Central memory CD8-positive, alpha-beta T cell (primary cell): ENCODE measurements at places on chromosomes 2 and 18.

- DNase-seq = no peak
- H3K27ac ChIP-seq = no peak overlapping the region
- H3K4me1 ChIP-seq = peaks cover 70% of the 10 kb centered on the region
- peaks cover 4% of the 10 kb centered on the region for H3K36me3 ChIP-seq
Measured at GRCh38 chr2:233414273-233414654, 60.0 kb downstream of the DGKD start.

- no peak for DNase-seq
- H3K36me3 ChIP-seq = peaks cover 2% of the 10 kb centered on the region
- H3K27me3 ChIP-seq = no peaks in the 10 kb centered on the region
- no peak overlapping the region for H3K4me3 ChIP-seq
- H3K27ac ChIP-seq = no peak overlapping the region
Measured at GRCh38 chr2:62264186-62264585, 68.3 kb downstream of the B3GNT2 start.

DNA sequence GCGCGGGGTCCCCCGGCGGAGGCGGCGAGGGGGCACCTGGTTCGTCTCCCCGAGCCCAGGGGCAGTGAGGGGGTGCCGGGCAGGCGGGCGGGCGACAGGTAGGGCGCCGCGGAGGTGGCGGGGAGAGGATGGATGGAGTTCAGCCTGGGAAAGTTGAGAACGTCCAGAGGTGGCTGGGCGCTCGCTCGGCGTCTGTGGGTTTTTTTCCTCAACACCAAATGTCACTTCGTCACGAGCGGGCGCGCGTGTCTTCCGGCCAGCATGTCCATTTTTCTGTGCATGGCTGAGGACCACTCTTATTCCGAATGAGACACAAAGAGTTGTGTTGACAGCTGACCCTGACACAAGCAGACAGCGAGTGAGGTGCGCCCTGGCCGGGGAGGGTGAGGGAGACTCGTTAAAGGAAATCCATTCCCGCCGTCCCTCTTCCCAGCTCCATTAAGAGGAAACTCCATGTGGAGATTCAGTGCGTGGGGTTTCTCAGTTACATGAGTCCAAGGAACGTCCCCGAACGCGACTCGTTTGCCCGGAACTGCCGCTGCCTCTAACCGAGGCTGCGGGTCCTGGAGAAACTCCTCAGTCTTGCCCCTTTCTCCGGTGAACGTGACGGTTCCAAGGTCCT lies 859 bp downstream of the GREB1L start:
- peaks cover 79% of the 10 kb centered on the region for H3K27me3 ChIP-seq
- H3K4me1 ChIP-seq = peaks cover 6% of the 10 kb centered on the region
- peak overlapping the region; percentile 56 for H3K4me3 ChIP-seq
- H3K27ac ChIP-seq = no peak overlapping the region

- peaks cover 31% of the 10 kb centered on the region for H3K27me3 ChIP-seq
- no peak for DNase-seq
- H3K27ac ChIP-seq = no peak overlapping the region
- H3K36me3 ChIP-seq = no peaks in the 10 kb centered on the region
- H3K4me3 ChIP-seq = no peak overlapping the region
Measured at GRCh38 chr18:10190564-10190963, 263.9 kb upstream of the APCDD1 start.

DNA sequence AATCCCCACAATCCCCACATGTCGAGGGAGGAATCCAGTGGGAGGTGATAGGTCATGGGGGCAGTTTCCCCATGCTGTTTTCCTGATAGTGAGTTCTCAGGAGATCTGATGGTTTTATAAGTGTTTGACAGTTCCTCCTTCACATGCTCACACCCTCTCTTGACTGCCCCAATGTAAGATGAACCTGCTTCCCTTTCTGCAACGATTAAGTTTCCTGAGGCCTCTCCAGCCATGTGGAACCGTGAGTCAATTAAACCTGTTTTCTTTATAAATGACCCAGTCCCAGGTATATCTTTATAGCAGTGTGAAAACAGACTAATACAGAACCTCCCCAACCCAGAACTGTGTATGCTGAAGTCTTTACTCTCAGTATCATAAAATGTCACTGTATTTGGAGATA lies 289.5 kb upstream of the MMADHC start:
- H3K27me3 ChIP-seq = no peaks in the 10 kb centered on the region
- DNase-seq = no peak

- no peaks in the 10 kb centered on the region for H3K36me3 ChIP-seq
- H3K4me1 ChIP-seq = peaks cover 6% of the 10 kb centered on the region
- DNase-seq = no peak
- no peak overlapping the region for H3K27ac ChIP-seq
Measured at GRCh38 chr2:12649602-12650400, 66.9 kb upstream of the TRIB2 start.

GRCh38 chr18:44679056-44679913 lies 1.4 kb upstream of the SETBP1 start:
- no peaks in the 10 kb centered on the region for H3K4me1 ChIP-seq
- H3K36me3 ChIP-seq = peaks cover 8% of the 10 kb centered on the region
- no peak overlapping the region for H3K4me3 ChIP-seq
- no peaks in the 10 kb centered on the region for H3K27me3 ChIP-seq
- DNase-seq = peak; percentile 59
- H3K27ac ChIP-seq = no peak overlapping the region

GRCh38 chr2:159518321-159519005 lies 97.9 kb downstream of the BAZ2B start:
- DNase-seq = no peak
- H3K27me3 ChIP-seq = no peaks in the 10 kb centered on the region
- no peak overlapping the region for H3K27ac ChIP-seq
- peaks cover 5% of the 10 kb centered on the region for H3K36me3 ChIP-seq

- H3K4me1 ChIP-seq = no peaks in the 10 kb centered on the region
- DNase-seq = no peak
- H3K27me3 ChIP-seq = no peaks in the 10 kb centered on the region
- no peak overlapping the region for H3K4me3 ChIP-seq
Measured at GRCh38 chr2:58862244-58862643, 621.1 kb upstream of the FANCL start.

DNA sequence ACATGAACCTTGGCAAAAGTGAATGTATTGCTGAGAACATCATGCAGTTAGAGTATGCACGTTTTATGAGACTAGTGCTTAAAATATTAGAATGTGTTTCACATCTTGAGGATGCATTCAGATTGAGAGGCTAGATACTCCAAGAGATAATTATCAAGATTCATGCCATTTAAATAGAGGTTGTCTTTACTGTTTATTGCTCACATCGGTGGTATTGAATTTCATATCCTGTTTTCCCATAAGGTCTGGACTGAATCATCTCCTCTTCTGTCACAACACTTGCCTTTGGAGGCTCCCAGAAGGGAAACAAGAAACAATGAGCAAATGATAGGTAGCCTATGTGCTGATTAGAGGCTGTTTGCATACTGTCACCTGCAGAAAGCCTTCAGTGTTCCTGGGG lies 83.8 kb downstream of the CLHC1 start:
- no peak overlapping the region for H3K4me3 ChIP-seq
- H3K4me1 ChIP-seq = no peaks in the 10 kb centered on the region
- no peaks in the 10 kb centered on the region for H3K27me3 ChIP-seq
- no peak overlapping the region for H3K27ac ChIP-seq

DNA sequence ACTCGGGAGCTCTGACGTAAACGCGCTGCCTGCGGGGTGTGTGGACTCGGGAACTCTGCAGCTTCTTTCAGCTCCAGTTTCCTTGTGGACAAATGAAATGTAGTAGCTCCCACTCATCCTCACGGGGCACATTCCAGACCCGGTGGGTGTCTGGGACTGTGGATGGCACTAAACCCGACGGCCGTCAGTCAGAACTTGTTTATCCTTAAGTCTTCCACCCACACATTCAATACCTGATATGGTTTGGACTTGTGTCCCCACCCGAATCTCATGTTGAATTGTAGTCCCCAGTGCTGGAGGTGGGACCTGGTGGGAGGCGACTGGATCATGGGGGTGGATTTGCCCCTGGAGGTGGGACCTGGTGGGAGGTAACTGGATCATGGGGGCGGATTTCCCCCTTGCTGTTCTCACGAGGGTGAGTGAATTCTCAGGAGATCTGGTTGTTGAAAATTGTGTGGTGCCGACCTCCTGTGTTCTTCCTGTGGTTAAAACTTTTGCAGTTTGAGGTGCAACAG lies 81.2 kb upstream of the SNTG2 start:
- no peaks in the 10 kb centered on the region for H3K4me1 ChIP-seq
- no peak overlapping the region for H3K27ac ChIP-seq
- H3K27me3 ChIP-seq = peaks cover 35% of the 10 kb centered on the region
- no peak for DNase-seq
- H3K36me3 ChIP-seq = no peaks in the 10 kb centered on the region
- no peak overlapping the region for H3K4me3 ChIP-seq

- no peaks in the 10 kb centered on the region for H3K27me3 ChIP-seq
- H3K4me1 ChIP-seq = no peaks in the 10 kb centered on the region
- H3K36me3 ChIP-seq = peaks cover 2% of the 10 kb centered on the region
- no peak for DNase-seq
Measured at GRCh38 chr2:150513647-150514046, 26.2 kb upstream of the RND3 start.

DNA sequence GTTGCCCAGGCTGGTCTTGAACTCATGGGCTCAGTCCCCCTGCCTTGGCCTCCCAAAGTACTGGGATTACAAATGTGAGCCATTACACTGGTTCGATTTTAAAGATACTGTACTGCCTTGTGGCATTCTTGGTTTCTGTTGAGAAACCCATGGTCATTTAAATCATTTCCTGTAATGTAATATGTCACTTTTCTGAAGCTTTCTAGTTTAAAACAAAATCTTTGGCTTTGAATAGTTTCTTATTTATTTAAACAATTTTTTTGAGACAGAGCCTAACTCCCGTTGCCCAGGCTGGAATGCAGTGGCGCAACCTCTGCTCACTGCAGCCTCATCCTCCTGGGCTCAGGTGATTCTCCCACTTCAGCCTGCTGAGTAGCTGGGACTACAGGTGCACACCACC lies 8.9 kb downstream of the ZNF512 start:
- no peaks in the 10 kb centered on the region for H3K27me3 ChIP-seq
- H3K4me1 ChIP-seq = peaks cover 43% of the 10 kb centered on the region
- peaks cover 5% of the 10 kb centered on the region for H3K36me3 ChIP-seq
- H3K27ac ChIP-seq = no peak overlapping the region

- no peaks in the 10 kb centered on the region for H3K27me3 ChIP-seq
- peaks cover 2% of the 10 kb centered on the region for H3K36me3 ChIP-seq
- no peak for DNase-seq
- no peaks in the 10 kb centered on the region for H3K4me1 ChIP-seq
- H3K4me3 ChIP-seq = no peak overlapping the region
Measured at GRCh38 chr2:55843096-55843993, 80.2 kb downstream of the EFEMP1 start.

GRCh38 chr2:210363876-210364275 lies 48.9 kb upstream of the MYL1 start:
- H3K4me3 ChIP-seq = no peak overlapping the region
- no peaks in the 10 kb centered on the region for H3K36me3 ChIP-seq
- H3K27me3 ChIP-seq = peaks cover 31% of the 10 kb centered on the region
- no peaks in the 10 kb centered on the region for H3K4me1 ChIP-seq

GRCh38 chr2:204161886-204162285 lies 225.3 kb downstream of the ICOS start:
- no peak for DNase-seq
- H3K27ac ChIP-seq = no peak overlapping the region

DNA sequence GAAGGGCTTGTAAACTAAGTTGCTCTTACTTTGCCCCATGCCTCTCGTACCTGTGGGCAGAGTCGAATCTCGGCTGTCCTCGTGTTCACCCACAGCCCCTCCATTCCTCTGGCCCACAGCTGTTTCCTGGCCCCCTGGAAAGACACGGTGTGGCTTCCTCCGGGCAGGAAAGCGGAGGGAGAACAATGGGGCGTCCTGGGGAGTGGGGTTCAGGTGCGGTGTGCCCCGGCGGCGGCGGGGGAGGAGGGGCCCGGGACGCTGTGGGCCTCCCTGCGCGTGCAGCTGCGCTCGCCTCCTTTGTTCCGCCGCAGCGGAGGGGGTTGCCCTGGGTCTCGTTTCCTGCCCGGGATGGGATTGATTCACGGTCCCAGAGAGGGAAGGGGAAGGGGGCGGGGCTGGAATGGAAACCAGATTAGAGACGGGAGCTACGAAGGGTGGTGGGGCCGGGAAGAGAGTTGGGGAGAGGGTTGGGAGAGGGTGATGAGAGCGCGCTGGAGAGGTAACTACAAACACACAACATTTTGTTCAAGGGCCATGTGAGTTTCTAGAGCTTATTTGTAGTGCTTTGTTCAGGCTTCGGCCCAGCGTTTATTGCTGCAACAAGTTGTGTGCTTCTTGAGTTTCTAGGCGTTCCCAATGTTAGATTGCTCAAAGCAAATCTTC lies 796 bp downstream of the MYO1B start:
- H3K36me3 ChIP-seq = no peaks in the 10 kb centered on the region
- H3K4me1 ChIP-seq = peaks cover 9% of the 10 kb centered on the region
- peaks cover 24% of the 10 kb centered on the region for H3K27me3 ChIP-seq
- H3K4me3 ChIP-seq = peak overlapping the region; percentile 61

- no peak overlapping the region for H3K27ac ChIP-seq
- H3K27me3 ChIP-seq = no peaks in the 10 kb centered on the region
- H3K36me3 ChIP-seq = peaks cover 1% of the 10 kb centered on the region
- no peak overlapping the region for H3K4me3 ChIP-seq
- no peak for DNase-seq
Measured at GRCh38 chr2:54928719-54929118, 121.5 kb downstream of the RTN4 start.

GRCh38 chr2:228469721-228470120 lies 288.2 kb upstream of the SPHKAP start:
- H3K4me1 ChIP-seq = no peaks in the 10 kb centered on the region
- no peaks in the 10 kb centered on the region for H3K36me3 ChIP-seq
- H3K27me3 ChIP-seq = no peaks in the 10 kb centered on the region
- H3K4me3 ChIP-seq = no peak overlapping the region
- H3K27ac ChIP-seq = no peak overlapping the region
- no peak for DNase-seq

- H3K27ac ChIP-seq = no peak overlapping the region
- peaks cover 2% of the 10 kb centered on the region for H3K36me3 ChIP-seq
- no peaks in the 10 kb centered on the region for H3K27me3 ChIP-seq
- no peak overlapping the region for H3K4me3 ChIP-seq
- no peak for DNase-seq
Measured at GRCh38 chr2:11899264-11899818, 152.9 kb downstream of the LPIN1 start.

GRCh38 chr2:10325278-10326145 lies 22.8 kb downstream of the HPCAL1 start:
- H3K4me3 ChIP-seq = no peak overlapping the region
- peaks cover 12% of the 10 kb centered on the region for H3K36me3 ChIP-seq
- peaks cover 69% of the 10 kb centered on the region for H3K4me1 ChIP-seq

GRCh38 chr2:85255813-85256594 lies 71.8 kb downstream of the TGOLN2 start:
- no peak overlapping the region for H3K4me3 ChIP-seq
- no peak for DNase-seq
- H3K27ac ChIP-seq = no peak overlapping the region
- no peaks in the 10 kb centered on the region for H3K4me1 ChIP-seq

- no peak overlapping the region for H3K4me3 ChIP-seq
- no peak for DNase-seq
- no peak overlapping the region for H3K27ac ChIP-seq
- no peaks in the 10 kb centered on the region for H3K36me3 ChIP-seq
- no peaks in the 10 kb centered on the region for H3K4me1 ChIP-seq
- peaks cover 62% of the 10 kb centered on the region for H3K27me3 ChIP-seq
Measured at GRCh38 chr2:206220997-206221396, 53.5 kb upstream of the ZDBF2 start.
